ENCODE measurements at places on chromosomes 4 and X. TPM values are rescaled to one million over a fixed set of nuclear protein-coding genes. Genes with fewer than 3 reads are reported as not detected.

Gene LRP2BP
- 0.27 TPM for total RNA-seq

Gene AMTN
- total RNA-seq, result 0.18 TPM

Gene HMGN5
- total RNA-seq, result 2.1 TPM

Gene EREG
- total RNA-seq, result 9.8 TPM

Gene NSG1
- total RNA-seq, result 9.9 TPM

Gene OCIAD1
- 130 TPM for total RNA-seq

Gene TMEM47
- total RNA-seq, result 1.5 TPM

Gene FAM114A1
- total RNA-seq, result 39.7 TPM

Gene HOPX
- total RNA-seq, result not detected

Gene PITX2
- 0.46 TPM for total RNA-seq

Measured in A549 treated with dexamethasone at 1 μM for 4 hours (cell line).